ENCODE measurements at places on chromosomes 2 and 18.

DNA sequence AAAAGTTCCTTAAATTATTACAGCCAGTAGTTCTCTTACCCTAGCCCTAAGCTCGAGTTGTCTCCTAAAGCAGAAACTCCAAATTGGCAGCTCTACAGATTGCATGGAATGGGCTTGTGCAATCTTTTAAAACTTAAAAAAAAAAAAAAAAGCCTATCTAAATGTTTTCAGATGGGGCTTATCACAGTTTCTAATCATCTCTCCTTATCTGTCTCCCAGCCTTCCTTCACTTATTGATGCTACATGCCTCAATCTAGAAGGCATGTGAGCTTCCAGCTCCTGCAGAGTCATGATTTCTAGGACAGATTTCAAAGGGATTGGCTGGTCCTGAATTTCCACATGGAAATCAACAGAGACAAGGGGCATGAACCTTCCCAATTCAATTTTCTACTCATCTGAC, 33.1 kb upstream of the PELI1 start:
- peak; percentile 25 for DNase-seq

GRCh38 chr2:231615058-231615671, 22.5 kb downstream of the TEX44 start:
- DNase-seq, result no peak

GRCh38 chr2:108919571-108920373, 69.2 kb downstream of the EDAR start:
- DNase-seq, result no peak

- peak; percentile 81 for DNase-seq
Measured at GRCh38 chr18:3281456-3282400, 19.8 kb downstream of the MYL12B start.

GRCh38 chr18:47342566-47342965, 91.1 kb upstream of the SKOR2 start:
- DNase-seq, result no peak

- peak; percentile 19 for DNase-seq
Measured at GRCh38 chr18:51621113-51621863, 423.8 kb upstream of the MEX3C start.

- no peak for DNase-seq
Measured at GRCh38 chr2:2260696-2261268, 70.3 kb downstream of the MYT1L start.

DNA sequence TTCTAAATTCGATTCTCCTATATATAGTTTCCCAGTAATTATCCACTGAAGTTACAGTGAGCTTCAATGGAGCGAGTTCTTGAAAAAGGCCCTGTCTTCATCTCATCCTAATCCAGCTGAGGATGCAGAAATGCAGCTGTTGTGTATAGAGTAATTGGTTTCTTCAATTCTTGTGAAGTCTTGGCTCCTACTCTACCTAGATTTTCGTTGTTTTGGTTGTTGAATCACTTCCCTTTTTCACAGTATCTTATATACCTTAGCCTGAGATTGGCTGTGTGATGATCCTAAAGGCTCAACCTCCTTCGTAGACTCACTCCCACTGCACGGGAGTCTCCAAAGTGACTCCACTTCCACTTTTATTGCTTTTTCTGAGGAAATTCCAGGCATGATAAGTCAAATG, 280.4 kb downstream of the PARD3B start:
- no peak for DNase-seq

DNA sequence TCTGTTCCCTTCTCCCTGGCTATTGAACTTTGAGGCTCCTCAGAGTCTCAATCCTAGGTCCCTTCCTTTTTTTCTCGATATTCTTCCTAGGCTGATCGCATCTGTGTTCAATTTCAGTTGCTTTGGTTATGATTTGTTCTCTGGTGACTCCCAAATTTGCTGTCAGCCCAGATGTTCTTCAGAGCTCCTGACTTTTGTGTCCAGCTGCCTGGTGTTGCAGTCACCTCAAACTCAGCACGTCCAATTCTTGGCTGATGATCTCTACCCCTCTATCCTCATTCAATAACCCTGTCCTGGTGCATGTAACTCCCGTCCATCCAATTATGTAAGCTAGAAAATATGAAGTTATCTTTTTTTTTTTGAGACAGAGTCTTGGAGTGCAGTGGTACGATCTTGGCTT, 31.4 kb downstream of the DIS3L2 start:
- no peak for DNase-seq

GRCh38 chr2:166361351-166362153, 14.2 kb downstream of the SCN9A start:
- DNase-seq, result peak; percentile 43

DNA sequence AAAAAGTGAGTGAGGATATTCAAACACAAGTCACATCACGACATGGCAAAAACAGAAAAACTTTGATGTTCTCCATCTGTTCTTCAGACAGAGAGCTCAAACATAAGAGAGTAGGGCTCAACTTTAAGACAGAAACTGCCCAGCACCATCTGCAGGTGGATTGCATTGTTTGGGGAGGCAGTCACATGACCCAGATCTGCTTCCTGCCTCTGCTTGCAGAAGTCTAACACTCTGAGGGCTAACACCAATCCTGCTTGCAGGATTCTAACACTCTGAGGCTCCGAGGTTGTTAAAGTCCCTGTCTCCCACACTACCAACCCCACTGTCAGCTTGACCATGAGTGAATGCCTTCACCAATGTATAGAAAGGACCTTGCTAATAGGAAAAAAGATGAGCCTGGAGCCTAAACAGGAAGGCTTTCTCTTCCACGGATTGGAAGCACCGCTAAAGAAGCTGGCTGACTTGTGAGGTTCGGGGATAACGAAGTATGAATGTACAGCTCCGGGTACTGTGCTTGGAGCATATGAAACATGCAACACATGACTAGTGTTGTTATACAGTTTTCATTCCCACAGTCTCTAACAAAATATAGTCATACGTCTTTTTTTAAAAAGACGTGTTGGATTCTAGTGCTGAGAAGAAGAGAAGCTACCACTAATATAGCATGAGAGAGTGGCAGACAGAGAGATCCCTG, 176.6 kb upstream of the CREB1 start:
- no peak for DNase-seq

- DNase-seq, result no peak
Measured at GRCh38 chr2:74188018-74188601, 9.4 kb upstream of the MOB1A start.

GRCh38 chr2:168050377-168050776, 197.0 kb downstream of the STK39 start:
- DNase-seq, result no peak

DNA sequence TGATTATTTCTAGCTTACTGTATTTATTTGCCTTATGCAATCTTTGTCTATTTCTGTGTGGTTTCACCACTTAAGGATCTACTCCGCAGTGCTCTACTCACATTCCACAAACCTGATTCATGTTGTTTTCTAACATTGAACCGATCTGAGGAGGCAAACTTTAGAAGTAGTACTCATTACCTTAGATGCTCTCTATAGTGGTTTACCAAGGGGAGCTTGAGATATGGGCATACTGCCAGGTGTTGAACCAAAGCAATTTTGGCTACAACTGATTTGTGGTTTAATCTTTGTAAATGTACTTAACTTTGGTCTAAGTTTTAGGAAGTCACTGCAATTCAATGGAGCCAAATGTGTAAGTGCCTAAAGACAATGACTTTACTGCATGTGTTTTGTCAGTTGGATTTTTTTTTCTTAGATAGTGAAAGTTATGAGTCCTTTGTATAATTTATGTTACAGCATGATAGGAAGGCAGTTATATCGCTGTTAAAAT, 50.1 kb downstream of the MAP2 start:
- no peak for DNase-seq

- peak; percentile 61 for DNase-seq
Measured at GRCh38 chr2:21231985-21232384, 108.2 kb downstream of the TDRD15 start.

DNA sequence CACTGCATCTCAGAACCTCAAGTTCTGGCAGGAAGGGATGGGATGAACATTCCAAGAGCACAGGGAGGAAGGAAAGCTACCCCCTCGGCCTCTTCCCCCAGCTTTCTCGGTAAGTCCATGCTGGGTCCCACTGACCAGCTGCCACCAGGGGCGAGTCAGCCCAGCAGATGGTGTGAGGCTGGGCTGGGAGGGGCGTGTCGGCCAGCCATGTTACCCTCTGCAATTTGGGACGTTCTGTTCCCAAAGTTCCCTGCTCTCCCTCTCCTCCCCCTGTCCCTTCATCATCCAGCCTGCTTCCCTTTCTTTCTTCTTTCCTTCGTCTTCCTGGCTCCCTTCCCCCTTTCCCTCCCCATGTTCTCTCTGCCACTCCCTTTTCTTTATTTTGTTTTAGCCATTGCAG, 74.3 kb upstream of the TNP1 start:
- no peak for DNase-seq

DNA sequence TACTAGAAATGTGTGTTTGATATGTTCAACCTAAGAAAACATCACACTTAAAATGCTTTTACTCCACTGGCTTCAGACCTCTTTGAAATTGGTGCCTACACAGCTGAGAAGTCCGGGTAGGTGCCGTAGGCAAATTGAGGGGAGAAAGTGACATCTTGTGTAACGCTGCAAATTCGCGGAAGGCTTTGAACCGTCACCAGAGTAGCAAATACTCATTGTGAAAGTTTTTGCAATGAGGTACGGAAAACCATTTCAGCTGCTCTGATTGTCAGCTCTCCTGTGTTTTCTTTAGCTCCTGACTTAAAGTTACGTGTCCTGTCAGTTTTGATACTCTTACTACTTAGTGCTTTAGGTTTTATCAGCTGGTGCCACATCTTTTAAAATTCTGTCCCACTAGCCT, 224.5 kb downstream of the FAM210A start:
- DNase-seq, result no peak

- DNase-seq, result peak; percentile 74
Measured at GRCh38 chr2:112541315-112542122, 746 bp upstream of the POLR1B start.

- DNase-seq, result no peak
Measured at GRCh38 chr18:23141104-23141999, 6.1 kb downstream of the CABLES1 start.

- no peak for DNase-seq
Measured at GRCh38 chr2:154740361-154740760, 41.9 kb downstream of the KCNJ3 start.
